ENCODE measurements at places on chromosomes 3 and 15.

DNA sequence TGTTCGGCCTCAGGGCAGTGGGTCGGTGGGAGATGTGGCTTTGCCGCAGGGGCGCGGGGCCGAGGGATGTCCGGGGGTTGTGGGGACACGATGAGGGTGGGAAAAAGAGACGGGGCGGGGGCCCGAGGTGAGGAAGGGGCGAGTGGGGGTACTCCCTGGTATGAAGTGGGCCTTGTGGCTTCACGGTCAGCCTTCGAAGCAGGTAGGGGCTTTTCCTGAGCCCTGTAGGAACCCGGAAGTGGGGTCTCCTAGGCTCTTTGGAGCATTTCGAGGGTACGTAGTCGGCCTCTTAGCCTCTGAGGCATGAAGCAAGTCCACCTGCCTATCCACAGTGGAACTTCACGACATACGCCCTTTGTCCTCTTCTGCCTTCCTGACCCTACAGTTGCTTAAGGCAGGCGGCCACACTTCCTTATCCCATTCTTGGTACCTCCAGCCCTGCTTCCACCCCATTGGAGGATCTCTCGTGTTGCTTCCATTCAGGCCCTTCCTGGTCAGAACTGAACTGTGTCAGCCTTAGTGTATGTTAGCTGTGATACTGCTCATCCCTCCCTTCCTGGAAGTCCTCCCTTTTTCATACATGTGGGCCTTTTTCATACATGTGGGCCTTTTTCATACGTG, 389 bp downstream of the ARPC4 start:
- no peak for DNase-seq

DNA sequence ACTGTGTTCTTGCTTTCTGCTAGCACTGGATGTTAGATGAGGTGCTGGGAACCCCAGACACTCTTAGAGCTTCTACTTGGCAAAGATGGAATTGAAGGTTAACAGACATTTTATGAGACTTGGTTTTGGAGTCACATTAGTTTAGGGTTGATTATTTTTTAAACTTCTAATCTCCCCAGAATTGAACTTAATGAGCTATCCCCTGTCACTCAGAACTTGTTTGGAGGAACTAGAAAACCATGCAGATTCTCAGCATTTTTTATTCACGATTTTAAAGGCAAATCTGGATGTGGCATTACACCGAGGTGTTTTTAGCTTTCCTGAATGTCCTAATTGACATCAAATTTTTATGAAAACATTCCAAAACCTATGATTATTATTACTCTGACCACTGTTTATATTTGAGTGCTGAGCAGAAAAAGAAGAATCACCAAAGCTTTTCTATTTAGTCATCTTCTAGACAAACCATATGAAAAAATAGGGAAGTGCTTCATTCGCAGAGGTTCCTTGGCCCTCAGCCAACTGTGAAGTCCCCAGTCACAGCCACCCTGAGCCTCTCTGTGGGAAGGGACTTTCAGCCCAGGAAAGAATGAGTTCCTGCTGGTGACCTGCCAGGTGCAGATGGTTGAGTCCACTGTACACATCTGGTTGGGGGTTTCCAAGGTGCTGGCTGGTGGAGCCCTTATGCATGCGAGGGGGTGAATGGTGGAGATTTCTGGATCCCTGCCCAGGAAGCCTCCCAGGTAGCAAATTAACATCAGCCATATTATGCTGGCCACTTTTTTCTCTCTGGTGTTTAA, 196.0 kb upstream of the TOPAZ1 start:
- no peak for DNase-seq

- DNase-seq, result no peak
These were observed 480.5 kb upstream of the CBLB start for GRCh38 chr3:106349191-106349881.

GRCh38 chr15:57662091-57662744, 44.3 kb upstream of the POLR2M start:
- DNase-seq, result no peak

GRCh38 chr15:57130956-57131355, 212.5 kb downstream of the TCF12 start:
- no peak for DNase-seq

All from cortex of kidney (tissue), 1 donor.